ENCODE measurements at places on chromosomes 7 and 10.

GRCh38 chr7:77888998-77889397 lies 90.4 kb downstream of the PHTF2 start:
- no peak for DNase-seq

DNA sequence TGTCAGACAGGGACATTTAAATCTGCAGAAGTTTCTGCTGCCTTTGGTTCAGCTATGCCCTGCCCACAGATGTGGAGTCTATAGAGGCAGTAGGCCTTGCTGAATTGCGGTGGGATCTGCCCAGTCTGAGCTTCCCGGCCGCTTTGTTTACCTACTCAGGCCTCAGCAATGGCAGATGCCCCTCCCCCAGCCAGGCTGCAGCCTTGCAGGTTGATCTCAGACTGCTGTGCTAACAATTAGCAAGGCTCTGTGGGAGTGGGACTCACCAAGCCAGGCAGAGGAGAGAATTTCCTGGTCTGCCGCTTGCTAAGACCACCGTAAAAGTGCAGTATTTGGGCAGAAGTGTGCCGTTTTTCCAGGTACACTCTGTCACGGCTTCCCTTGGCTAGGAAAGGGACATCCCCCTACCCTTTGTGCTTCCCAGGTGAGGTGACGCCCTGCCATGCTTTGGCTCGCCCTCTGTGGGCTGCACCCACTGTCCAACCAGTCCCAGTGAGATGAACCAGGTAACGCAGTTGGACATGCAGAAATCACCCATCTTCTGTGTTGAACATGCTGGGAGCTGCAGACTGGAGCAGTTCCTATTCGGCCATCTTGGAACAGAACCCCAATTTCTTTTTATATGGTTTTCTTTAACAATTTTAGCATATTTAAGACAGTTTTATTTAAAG lies 28.4 kb upstream of the VWDE start:
- DNase-seq = peak; percentile 17

DNA sequence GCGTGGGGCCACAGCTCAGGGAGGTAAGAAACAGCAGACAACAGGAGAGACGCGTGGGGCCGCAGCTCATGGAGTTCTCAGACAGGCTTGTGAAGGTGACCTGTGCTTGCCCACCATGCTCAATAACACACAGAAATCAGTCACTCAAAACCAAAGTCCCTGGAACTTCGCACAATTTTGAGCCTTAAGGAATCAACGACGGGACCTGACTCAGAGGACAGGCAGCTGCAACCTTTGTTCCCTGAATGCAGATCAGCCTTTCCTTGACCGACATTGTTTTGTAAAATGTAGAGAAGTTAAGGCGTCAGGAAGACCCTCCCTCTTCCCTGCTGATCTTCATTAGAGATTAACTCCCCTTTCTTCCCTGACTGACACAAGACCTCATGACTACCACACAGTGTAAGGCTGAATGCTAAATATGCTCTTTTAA lies 8.5 kb upstream of the KNDC1 start:
- no peak for DNase-seq

- DNase-seq = no peak
These were observed 109.8 kb downstream of the SH3PXD2A start for GRCh38 chr10:103745341-103746247.

GRCh38 chr7:100489121-100489520 lies 5.4 kb downstream of the NYAP1 start:
- DNase-seq = no peak

DNA sequence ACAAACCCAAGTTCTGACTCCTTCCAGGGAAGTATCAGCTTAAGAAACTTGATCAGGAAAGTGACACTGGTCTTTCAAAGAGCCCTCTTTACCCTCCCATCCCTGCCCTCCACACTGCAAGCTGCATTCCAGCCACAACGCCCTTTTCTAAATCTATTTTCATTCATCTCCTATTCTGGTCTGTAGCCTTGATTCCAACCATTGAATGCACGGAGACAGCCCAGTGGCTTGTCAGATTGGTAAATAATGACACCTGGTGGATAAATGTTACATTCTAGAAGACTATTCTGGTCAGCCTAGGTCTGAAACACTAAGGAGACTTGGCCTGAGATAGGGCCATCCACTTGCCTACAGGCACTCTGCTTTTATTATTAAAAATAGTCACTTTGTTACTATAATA lies 20.9 kb downstream of the MORN4 start:
- DNase-seq = no peak

DNA sequence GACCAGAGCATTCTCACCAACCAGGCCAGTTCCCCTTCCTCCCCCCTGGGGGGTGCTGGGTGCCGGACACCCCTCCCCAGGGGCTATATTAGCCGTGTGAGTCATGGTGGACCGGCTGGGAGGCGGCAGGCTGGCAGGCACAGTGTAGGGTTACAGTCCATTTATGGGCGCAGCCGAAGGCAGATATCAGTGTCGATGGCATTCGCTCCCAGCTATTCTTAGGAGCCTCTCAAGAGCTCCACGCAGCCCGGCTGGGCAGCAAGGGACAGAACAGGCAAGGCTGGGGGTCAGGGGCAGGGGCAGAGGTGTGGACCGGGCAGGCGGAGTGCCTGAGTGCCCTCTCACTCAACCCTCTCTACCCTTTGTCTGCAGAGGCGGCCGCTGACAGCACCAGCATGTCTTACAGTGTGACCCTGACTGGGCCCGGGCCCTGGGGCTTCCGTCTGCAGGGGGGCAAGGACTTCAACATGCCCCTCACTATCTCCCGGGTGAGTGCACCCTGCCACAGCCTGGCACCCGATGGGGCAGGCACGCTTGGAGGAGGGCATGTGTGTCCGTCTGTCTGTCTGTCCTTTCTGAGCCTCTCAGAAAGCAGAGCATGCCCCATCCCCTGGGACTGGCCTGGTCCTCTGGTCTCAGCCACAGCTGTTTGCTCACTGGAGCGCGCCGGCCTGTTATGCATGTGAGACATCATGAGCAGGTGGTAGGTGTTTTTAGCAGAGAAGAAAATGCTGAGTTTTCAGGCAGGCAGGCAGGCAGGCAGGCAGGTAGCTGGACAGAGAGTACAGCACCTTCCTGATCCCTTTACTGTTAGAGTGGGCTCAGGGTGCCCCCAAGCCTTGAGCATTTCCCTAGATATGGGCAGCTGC lies at the start of gene LDB3:
LDB3 (plus strand) TSS at position 215 of the 869 bp plus-strand sequence; CDS start at position 396, 181 bp downstream.
- peak; percentile 65 for DNase-seq

DNA sequence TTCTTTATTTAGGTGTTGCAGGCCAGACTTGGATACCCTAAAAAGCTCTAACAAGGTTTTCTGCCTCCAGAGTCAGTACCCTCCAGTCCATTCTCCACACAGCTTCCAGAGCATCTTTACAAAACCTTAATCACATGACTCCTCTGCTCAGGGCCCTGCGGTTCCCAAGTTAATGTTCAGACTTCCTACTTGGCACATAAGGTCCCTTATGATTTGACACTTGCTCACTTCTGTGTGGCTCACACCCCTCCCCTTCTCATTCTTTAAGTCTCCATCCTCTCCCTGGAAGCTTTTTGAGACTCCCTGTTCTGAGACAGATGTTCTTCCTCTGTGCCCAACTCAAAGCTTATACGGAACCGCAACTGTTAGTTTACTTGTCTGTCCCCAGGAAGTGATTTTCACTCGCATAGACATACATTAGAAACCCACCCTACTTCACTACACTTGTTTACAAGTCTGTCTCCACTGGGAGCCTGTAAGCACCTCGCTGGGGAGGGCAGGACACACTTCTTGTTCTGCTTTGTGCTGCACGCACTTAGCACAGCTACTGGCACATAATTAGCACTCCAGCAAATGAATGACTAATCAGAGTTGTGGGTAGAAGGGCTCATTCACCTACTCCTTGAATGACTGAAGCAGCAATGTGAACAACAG lies 154.3 kb upstream of the LAMB4 start:
- DNase-seq = no peak

DNA sequence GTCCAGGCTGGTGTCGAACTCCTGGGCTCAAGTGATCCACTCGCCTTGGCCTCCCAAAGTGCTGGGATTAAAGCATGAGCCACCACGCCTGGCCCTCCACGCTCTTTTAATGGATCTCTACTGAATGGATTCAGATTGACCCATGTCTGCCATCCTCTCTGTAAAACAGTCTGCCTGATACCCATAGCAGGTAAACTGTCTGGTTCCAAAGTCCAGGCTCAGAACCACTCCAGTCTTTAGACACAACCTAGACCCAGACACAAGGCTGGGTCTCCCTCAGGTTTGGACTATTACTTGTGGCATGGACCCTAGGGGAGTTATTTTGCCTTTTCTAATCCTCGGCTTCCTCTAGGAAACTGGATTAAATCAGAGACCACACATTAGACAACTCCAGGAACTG lies 19.1 kb downstream of the HIP1 start:
- no peak for DNase-seq

- no peak for DNase-seq
These were observed 9.3 kb downstream of the FXYD4 start for GRCh38 chr10:43380610-43381222.

DNA sequence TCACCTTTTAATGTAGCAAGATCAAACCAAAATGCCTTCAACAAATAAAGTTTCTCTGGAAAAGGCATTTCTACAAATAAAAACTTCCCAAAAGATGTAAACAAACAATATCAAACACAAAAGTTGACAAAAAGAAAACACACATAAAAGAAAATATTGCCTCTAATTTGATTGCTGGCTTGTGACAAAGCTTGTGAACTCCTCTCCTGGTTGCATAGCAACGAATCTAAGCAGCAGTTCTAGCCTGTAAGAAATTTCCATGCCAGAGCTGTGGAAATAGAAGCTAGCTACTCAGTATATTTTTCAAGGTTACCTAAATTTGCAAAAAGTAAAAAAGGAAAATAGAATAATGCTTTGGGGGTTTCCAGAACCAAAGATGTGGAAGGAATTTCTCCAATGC lies 173.9 kb upstream of the CDK1 start:
- no peak for DNase-seq

- DNase-seq = no peak
These were observed 29.5 kb upstream of the ANKRD2 start for GRCh38 chr10:97543025-97543546.

GRCh38 chr7:39509912-39510311 lies 56.3 kb upstream of the YAE1 start:
- no peak for DNase-seq
